ENCODE measurements at places on chromosomes 4 and X.

DNA sequence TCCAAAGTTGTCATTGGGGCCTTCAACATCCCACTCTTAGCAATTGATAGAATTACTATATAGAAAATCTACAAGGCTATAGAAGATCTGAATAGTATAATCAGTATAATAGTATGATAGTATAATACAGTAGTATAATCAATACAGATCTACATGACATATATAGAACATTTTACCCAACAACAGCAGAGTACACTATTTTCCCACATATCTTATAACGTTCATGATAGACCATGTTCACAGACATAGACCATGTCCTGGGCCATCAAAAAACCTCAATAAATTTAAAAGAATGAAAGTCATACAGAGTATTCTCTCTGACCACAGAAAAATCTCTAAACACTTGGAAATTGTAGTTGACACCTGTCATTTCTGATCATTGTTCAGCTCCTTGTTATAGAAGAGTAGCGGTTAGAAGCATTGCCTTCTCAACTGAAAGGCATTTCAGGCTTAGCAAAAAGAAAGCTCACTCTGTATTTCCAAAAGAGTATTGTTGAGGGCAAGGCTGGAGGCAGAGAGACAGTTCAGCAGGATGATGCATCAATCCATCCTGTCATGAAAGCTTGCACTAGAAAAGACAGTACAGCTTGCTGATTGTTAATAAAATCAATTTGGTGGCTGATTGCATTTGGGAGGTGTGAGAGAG lies 38.8 kb upstream of the ARMCX5 start:
- no peak for DNase-seq

- no peak for DNase-seq
These were observed 17.4 kb upstream of the TMEM184C start for GRCh38 chr4:147599769-147600168.

DNA sequence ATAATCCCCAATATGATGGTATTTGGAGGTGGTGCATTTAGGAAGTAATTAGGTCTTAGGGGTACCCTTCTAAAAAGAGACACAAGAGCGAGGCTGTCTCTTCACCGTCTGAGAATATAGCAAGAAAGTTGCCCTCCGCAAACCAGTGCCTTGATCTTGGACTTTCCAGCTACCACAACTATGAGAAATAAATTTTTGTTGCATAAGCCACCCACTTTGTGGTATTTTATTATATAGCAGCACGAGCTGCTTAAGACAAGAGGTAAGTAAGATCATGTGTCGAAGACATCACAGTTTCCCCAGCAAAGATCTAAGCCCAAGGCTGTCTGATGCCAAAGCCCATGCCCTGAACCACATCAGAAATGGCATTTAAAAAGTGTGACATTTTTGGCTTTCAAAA lies 9.6 kb upstream of the EXOSC9 start:
- DNase-seq: no peak

DNA sequence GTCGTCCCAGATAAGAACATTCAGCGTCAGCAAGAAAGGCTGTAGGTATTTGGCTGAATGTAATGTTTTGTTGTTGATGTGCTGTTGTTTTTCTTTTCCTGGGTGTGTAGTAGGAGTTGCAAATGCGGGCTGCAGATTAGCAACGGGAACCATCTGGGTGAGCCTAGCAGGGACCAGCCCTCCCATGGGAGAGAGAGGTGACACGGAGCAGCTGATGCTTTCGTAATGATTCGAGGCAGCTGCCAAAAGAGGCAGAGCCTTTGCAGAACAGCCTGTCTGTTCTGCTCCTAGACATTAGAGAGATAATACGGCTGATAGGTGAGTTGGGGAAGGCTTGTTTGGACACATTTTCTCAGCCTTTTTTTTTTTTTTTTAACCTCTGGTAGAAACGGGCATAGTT lies 25.3 kb downstream of the ARSF start:
- DNase-seq: no peak

DNA sequence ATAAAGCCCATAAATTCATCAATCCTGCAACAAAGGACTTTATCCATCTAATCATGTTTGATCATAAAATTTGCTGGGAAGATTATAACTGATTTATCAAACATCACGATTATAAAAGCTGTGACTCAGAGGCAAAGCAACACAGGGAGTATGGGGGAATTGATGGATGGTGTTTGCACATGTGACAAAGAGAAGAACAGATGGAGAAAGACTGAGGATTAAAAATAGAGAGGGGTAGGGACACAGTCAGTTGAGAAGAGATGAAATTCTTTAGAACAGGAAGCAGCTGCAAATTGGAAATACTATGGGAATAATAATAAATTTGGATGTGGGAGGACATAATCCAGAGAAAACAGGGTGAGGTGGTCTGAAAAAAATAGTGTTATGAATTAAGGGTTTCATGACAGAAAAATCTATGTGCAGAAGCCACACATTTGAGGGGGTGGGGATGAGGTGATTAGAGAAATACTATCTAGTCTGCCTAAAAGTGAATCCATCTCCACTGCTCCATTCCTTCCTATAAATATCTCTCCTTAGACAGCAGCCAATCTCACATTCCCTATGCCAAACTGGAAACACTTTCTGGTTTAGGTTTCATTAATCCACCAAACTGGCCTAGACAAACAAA lies 6.2 kb downstream of the PRR32 start:
- no peak for DNase-seq

GRCh38 chr4:173685831-173686210 lies 155.8 kb upstream of the HAND2 start:
- no peak for DNase-seq

GRCh38 chrX:11273544-11273943 lies 19.7 kb upstream of the AMELX start:
- DNase-seq: no peak

DNA sequence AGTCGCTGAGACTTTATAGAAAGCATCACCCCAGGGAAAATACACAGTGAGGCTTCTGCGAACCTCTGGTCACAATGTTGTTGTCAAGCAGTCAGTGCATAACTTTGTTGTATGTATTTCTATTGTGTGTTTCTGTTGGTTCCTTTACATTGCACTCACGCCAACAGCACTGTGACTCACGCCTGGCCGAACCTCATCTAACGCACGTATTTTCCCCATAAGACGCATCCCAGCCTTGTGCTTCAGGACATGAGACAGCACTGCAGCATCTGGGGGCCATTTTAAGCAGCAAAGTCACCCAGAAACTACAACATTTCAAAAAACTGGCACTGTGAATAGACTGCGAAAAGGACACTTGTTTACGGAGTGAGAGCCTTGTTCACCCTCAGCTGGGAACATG lies 30.6 kb downstream of the TBL1X start:
- DNase-seq: no peak

- DNase-seq: no peak
These were observed 70.3 kb downstream of the SHOX start for GRCh38 chrX:700936-701335.

DNA sequence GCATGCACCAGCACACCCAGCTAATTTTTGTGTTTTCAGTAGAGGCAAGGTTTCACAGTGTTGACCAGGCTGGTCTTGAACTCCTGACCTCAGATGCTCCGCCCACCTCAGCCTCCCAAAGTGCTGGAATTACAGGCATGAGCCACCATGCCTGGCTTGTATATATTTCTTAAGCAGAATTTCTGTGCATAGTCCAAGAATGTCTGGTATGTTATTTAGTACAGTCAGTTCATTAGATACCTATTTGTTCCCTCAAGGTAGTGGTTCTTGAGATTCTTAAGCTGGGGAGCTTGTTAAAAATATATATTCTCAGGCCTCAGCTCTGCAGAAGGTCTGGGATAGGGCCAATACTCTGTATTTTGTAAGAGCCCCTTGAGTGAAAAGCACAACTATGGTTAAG lies 4.6 kb upstream of the SERTM2 start:
- DNase-seq: no peak

GRCh38 chrX:152632445-152633097 lies 5.1 kb upstream of the GABRQ start:
- DNase-seq: peak; percentile 50

GRCh38 chr4:41287005-41287404 lies 30.3 kb downstream of the UCHL1 start:
- no peak for DNase-seq

DNA sequence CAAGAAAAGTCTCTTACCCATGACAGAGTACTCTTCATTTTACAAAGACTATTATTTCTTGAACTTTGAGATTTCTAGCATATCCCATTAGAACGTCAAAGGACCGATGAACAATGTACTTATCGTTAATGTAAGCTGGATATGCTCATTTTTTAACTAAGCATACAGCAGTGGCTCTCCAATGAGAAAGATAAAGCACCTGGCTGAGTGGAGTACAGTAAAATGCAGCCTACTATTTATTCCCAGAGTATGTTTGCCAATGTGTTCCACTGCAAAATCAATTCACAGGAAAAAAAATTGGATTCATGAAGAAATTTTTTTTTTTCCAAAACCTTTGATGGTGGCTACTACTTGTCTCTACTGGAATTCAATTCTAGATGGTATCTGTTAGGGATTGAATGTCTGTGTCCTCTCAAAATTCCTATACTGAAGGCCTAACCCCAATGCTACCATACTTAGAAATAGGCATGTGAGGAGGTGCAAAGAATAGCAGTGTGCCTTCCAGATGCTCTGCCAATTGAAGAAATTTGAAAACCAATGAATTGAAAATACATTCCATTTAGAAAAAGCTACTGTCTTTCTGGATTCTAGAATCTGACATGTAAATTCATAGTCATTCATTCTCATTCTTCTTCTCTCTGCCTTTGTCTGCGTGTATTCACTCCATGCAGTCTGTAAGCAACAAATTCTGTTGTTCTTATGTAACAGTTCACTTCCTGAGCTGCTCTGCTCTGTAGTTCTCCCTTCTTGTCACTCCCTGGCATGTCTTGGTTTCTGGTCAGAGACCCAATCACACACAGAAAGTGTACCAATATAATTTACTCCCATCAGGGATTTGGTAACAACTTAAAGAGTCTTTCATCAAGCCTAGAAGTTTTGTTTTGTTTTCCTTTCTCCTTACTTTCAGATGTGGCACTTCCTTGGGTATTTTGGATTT lies 61.4 kb downstream of the PAPSS1 start:
- DNase-seq: no peak

GRCh38 chr4:183182873-183183725 lies 84.0 kb downstream of the WWC2 start:
- peak; percentile 74 for DNase-seq

DNA sequence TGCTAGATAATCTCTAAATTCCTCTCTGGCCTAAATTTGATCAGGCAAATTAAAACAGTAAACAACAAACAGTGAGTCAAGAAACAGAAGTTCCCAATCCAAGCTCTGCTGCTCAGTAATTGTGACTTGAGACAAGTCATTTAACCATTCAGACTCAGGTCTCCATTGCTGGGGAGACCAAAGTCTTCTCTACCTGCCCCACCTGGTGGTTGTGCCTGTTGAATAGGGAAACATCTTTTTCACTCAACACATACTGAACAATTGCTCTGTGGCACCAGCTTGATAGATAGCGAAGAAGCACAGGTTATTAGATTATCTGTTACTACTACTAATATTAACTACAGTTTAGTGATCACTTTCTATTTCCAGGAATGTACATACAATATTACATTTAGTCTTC lies 112.1 kb upstream of the EOLA2 start:
- DNase-seq: peak; percentile 8

GRCh38 chr4:76747563-76747962 lies 150.4 kb downstream of the SOWAHB start:
- DNase-seq: no peak

GRCh38 chr4:143337600-143338287 lies 1.1 kb downstream of the GAB1 start:
- peak; percentile 11 for DNase-seq

DNA sequence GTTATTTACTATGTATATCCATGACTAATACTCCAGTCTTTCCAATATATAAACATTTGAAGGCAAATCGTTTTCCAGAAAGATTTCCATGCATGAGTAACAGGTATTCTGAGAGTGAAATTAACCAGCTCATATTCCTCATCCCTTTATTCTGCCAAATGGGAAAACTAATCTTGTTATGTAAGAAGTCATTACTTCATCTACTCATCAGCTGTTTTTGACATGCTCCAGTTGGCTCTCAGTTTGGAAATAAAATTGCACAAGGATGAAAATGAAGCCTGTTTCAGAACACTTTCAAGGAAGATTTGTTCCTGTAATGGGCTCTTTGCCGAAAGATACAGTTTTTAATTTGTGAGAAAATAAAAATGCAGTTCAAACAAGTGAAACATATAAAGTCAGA lies 121.9 kb downstream of the KCTD8 start:
- no peak for DNase-seq

DNA sequence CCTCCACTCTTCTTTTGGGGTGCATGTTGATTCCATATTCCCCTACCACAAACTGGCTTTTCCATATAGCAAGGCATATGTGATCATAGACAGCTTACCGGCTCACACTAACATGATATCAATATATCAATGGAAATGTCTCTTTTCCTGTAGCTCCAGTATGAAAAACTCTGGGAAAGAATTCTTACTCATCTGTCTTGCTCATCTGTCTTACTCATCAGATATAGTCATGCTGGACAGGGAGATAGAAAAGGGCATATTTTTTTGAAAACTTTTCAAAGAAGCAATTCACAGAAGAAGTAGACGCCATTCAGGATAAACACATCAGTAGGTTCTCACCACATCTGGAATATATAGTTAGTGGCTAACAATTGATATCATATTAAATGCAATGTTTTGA lies 794.7 kb downstream of the RAB28 start:
- DNase-seq: no peak

- no peak for DNase-seq
These were observed 64.0 kb upstream of the FGF13 start for GRCh38 chrX:138775517-138775916.

DNA sequence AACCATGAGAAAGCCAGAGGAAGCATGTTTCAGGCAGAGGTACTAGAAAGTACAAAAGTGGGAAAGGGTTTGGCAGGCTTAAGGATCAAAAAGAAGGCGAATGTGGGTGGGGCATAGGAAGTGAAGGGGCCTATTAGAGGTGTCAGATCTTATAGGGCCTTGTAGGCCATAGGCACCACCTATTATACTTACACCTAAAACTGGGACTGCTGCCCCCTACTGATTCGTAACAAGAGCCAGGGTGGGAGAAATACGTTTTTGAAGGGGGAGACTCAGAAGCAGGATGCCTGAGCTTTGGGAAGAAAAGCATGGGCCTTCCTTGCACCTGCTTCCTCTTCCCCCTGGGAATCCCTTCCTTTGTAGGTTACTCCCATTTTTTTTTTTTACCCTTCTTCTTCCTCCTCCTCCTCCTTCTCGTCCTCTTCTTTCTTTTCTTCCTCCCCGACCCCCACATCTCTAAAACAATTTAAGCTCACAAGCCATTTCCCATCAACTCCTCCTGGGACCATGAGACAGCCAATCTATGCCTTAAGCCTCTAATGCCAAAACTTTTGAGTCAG lies 40.7 kb upstream of the GPC3 start:
- no peak for DNase-seq

DNA sequence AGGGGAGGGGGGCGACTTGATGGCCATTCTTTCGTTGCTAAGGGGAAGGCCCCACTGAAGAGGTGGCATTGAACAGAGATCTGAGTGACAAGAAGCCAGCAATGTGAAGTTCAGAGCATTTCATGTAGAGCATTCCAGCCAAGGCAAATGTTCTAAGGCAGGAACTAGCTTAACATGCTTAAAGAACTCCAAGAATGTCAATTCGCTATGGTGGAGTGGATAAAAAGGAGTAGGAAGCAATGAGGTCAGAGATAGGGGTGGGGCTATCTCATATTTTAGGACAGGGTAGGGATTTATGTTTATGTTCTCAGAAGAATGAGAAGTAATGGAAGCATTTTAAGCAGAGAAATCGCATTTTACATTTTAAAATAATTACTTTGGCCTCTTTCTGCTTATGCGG lies 130.9 kb downstream of the TTC29 start:
- DNase-seq: no peak

- DNase-seq: no peak
These were observed 128.5 kb downstream of the PRSS12 start for GRCh38 chr4:118224243-118224829.
